ENCODE measurements at places on chromosomes 11 and 22.

- peak; percentile 44 for DNase-seq
Observed at GRCh38 chr22:42080287-42080686, 787 bp downstream of the SMDT1 start.

DNA sequence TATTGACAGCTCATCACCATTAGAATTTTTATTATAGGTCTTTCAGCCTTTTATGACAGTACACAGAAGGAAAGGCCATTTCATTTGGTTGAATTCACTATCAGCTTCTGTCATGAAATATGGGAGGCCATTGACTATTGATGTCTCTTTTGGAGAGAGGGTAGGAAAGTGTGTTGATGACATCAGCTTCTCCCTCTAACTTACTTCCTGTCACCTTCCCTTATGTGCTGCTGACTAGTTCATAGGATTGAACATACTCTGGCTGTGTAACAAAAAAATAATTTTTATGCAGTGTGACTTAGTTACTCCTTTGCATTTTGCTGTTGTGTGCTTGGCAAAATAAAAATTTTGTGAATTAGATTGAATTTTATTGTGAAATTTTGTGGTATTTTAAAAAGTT is 769.2 kb downstream of the METTL15 start:
- no peak for DNase-seq

DNA sequence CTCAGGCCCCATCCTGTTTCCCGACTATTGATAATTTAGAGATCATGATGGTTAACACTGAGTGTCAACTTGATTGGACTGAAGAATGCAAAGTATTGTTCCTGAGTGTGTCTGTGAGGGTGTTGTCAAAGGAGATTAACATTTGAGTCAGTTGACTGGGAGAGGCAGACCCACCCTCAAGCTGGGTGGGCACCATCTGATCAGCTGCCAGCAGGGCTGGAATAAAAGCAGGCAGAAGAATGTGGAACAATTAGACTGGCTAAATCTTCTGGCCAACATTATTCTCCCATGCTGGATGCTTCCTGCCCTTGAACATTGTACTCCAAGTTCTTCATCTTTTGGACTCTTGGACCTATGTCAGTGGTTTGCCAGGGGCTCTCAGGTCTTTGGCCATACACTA is 1170.0 kb upstream of the CNTN5 start:
- DNase-seq = no peak

GRCh38 chr22:32986766-32987040 is 71.5 kb downstream of the SYN3 start:
- DNase-seq = no peak

DNA sequence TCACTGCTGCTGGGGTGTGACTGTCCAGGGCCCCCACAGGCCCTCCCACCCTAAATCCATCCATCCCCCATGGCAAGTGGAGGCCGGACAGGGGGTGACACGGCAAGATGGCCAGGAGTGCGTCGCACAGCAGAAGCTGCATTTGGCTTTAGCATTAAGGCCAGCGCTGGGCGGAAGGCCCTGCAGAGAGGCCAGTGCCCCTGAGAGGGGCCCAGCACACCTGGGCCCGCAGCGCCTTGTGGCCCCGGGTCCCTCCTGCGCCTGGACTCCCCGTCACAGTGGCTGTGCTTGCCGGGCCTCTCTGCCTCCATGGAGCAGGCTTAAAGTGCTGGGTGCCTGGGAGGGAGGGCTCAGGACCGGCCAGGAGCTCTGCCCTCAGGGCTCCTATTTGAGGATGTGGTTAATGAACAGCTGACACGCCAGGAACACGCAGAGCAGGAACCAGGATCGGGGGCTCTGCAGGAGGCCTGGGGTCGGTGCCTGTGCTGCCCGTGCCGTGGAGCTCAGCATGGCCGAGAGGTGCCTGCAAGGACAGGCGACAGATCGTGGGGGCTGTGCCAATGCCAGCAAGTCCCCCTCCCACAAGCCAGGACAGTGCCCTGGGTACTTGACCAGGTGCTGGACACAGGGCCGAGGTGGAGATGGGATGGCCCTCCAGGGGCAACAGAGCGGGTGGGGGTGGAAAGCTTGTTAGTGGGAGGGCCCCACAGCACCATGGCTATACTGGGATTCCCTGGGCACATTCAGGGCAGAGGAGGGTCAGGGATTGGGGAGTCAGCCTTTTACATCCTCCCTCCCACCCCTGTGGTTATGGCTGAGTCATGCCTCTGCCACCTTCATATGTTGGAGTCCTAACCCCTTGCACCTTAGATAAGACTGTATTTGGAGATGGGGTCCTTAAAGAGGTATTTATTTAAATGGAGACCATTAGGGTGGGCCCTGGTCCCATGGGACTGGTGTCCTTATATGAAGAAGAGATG is 30.9 kb upstream of the CARS1 start:
- DNase-seq = no peak

DNA sequence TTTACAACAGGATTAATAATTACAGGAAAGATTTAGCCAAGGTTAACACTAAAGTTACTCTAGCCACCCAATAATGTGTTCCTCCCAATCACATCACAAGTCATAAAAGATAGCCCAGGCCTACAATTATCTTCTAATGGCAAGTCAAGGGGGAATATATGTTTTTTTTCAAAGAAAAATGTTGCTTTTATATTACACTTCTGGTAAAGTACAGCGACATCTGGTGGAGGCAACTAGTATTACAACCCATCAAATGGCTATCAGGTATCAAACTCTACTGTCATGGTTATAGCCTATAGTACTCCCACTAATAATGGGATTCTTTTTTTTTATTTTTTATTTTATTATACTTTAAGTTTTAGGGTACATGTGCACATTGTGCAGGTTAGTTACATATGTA is 71.8 kb downstream of the XRRA1 start:
- no peak for DNase-seq

- DNase-seq = no peak
Observed at GRCh38 chr11:108012139-108012725, 3.5 kb downstream of the CUL5 start.

GRCh38 chr11:11668781-11669180 is 47.0 kb upstream of the GALNT18 start:
- no peak for DNase-seq

DNA sequence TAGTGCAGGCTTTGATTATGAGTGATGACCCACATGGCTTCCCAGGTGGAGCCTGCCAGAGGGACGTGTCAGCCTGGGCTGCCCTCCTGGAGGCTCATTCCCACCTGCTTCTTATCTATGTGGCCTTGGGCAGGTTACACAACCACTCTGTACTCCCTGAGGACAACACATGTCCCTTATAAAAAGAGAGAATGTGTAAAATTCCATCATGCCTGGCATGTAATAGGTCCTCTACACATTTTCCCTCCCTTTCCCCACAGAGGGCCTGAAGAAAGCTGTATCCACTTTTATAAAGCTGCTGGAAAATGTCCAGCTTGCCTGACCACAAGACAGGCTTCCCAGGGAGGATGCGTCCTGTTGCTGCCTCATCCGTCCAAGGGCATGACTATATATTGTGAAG is 55.0 kb upstream of the VSTM5 start:
- no peak for DNase-seq

GRCh38 chr11:34823639-34824038 is 92.5 kb downstream of the APIP start:
- DNase-seq = no peak

DNA sequence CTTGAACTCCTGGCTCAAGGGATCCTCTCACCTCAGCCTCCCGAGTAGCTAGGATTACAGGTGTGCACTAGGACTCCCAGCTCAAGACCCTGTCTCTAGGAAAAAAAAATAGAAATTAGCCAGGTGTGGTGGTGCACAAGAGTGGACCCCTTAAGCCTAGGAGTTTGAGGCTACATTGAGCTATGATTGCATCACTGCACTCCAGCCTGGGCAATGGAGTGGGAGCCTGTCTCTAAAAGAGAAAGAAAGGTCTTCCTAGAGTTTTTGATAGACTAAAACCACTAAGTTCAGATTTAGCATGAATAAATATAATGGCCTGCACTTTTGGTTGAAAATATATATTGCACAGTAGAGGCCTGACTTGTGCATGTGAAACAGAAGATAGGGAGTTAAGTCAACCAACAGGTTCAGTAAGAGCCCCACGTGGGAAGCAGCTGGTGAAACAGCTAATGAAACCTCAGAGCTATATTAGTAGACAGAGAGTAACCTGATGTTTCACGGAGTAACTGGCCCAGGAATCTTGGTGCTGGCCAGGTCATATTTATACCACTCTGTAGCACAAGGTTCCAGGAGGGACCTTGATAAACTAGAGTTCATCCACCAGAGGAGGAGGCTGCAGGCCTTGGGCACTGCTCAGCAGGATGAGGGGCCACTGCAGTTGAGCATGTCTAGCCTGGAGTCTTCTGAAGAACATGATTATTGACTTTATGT is 4.6 kb upstream of the MICAL3 start:
- no peak for DNase-seq

DNA sequence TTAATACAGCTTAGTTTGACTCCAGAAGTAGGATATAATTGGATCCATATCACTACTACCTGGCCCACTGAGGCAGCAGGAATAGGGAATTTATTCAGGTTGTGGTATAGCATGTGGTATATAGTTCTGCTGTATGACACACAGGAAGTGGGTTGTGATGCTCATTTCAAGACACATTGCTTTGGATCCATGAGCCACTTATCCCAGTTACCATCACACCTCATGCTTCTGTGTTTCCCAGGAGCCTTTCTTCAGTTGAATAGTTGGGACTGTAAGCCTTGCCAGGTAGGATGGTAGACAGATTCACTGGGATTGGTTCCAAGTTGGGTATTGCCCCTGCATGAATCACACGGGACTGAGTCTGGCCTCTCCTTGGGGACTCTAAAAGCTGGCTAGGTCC is 9.9 kb upstream of the SLC37A2 start:
- DNase-seq = no peak

DNA sequence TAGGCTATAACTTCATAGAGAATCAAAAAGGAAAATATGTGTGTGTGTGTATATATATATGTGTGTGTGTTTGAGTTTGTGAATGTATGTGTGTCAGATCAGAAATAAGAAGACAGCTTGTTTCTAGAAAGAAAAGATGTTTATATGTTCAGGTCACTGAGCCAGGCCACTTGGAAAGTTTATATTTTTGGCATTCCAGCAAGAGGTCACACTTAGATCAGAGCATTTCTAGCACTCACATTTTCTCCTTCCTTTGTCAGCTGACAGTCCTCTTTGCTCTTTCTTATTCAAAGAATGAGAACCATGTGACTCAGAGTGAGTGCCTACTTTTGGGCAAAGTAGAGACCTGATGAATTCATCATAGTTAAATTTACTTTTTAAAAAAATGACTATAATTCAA is 22.9 kb downstream of the RAB38 start:
- no peak for DNase-seq

DNA sequence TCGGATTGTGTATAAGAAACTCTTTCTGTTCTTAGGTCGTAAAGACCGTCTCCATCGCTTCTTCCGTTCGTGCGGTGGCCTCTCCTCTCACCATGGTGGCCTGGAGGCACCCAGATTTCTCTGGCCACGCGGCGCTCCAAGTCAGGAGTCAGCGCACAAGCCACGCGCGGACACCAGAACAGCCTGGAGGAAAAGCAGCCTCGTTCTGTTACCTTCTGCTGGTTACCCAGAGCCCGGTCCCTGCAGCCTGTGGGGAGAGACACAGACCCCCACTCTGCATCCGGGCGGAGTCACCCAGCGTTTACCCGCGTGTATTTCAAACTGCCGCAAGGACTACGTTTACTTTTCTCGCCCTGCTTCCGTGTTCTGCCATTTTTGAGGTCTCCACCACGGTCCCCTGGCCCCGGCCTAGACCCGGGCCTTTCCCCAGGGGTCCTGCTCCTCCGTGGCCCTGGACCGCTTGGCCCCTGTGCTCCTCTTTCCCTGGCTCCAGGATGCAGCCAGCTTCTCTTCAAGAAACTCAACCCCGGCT is 776.1 kb downstream of the BRD1 start:
- no peak for DNase-seq

Measured in CD4-positive, alpha-beta memory T cell (primary cell).